Stimulated activated CD8-positive, alpha-beta memory T cell treated with anti-CD3 and anti-CD28 coated beads, Interleukin-4, amount 100 ng/mL, for 1 hour (primary cell): ENCODE measurements at places on chromosomes 13 and 19.

GRCh38 chr13:23794267-23795161, 94.7 kb downstream of the MIPEP start:
- no peak for DNase-seq

- DNase-seq, result no peak
These were observed 52.5 kb downstream of the FLT3 start for GRCh38 chr13:28047757-28048388.

- DNase-seq, result no peak
These were observed 95.5 kb upstream of the KLHL1 start for GRCh38 chr13:70203661-70204229.

DNA sequence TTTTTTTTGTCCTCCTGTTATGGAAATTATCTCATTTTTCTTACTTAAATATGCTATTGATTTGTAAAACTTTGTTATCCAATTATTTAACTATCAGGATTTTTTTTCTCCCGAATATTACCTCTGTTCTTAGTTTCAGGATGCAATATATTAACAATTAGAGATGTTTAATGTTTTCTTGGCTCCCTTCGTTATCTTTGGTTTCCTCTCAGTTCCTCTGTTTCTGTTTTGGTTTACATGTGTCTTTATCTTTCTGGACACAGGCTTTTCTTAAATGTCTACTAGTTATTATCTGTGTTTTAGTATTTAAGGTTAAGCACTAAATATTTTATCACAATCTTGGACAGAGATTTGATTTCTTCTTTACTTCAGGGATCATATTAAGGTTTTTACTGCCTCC, 462.2 kb upstream of the SLC10A2 start:
- DNase-seq, result no peak

GRCh38 chr13:97242755-97243497, 20.8 kb downstream of the MBNL2 start:
- DNase-seq, result no peak

DNA sequence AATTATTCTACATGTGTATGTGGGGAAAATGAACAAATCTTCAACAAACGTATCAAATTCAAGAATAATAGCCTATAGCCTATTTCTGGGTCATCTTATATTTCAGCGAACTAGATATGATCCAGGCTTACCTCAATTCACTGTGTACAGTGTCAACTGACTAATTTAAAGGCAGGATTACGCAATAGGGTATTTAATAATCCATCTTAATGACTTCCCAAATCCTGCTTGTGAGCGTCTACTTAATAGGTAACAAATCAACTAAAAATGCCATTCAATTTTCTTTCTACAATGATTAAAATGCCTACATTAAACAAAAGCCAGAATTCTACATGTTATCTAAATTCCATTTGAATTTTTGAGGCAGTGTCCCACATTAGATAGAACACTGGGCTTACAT, 67.0 kb downstream of the USP12 start:
- no peak for DNase-seq

DNA sequence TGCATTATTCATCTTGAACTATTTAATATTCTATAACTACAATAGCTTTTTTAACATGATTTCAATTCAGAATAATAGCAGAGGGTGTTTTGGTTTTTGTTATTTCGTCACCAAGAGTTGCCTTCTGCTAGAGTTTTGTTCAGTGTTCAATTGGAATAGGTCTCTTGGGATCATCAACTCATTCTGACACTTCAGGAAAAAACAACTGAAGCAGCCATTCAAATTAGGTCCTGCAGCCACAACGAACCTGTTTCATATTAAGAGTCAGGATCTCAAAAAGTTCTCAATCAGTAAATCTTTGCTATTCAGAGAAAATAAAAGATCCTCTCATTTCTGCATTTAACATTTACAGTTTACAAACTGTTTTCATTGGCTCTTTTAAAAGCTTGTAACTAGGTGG, 2.4 kb upstream of the CHAMP1 start:
- DNase-seq, result no peak

DNA sequence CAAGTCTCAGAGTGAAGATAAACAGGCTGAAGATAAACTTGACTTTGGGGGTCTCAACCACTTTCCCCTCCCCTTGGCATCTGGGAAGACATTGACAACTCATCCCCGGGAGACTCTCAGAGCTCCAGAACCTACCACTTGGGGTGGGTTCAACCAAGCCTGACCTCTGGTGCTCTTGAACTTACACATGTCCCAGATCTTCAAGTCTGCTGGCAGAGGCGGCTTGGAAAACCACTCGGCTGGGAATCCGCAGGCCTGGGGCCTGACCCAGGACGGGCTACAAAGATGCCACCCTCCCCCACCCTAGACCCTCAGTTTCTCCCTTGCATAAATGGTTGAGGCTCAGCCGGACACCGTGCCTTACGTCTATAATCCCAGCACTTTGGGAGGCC, 512 bp downstream of the LRRC8E start:
- no peak for DNase-seq

- DNase-seq, result no peak
These were observed 7.1 kb upstream of the WDR18 start for GRCh38 chr19:977058-977464.

DNA sequence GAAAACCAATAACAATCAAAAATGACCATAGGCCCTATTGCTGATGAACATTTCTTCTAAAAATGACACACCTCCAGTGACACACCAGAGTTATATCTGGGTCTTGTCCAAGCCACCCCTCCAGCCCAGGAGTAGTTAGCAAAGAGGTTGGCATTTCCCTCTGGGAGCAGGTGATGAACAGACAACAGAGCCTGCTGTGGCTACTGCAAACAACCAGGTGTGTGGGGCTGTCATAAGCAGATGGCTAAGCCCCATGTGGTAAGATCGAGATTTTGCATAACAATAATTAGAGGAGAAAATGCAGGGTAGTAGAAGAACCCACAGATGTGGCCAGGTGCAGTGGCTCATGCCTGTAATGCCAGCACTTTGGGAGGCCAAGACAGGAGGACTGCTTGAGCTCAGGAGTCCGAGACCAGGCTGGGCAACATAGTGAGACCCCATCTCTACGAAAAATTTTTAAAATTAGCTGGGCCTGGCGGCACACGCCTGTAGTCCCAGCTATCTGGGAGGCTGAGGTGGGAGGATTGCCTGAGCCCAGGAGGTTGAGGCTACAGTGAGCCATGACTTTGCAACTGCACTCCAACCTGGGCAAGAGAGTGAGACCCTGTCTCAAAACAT, 5.0 kb downstream of the XRCC1 start:
- no peak for DNase-seq

DNA sequence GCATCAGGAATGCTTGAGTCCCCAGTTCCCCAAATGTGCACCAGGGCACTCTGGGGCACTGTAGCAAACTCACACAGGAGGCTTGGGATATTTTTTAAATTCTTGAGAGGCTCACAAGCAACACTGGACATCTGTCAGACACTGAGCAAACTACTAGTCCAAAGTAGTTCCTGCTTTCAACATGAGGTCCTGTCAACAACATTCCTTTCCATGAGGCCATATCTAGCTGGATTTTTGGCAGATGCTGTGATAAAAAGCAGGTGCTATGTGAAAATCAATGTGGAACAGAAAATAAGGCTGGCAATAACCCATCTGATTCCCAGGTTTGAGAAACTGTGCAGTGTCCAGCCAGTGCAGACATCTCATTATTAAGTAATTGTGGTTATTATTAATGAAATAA, 50.5 kb downstream of the STARD13 start:
- no peak for DNase-seq
